Kidney capillary endothelial cell (primary cell): ENCODE measurements at places on chromosomes 12 and 14.

DNA sequence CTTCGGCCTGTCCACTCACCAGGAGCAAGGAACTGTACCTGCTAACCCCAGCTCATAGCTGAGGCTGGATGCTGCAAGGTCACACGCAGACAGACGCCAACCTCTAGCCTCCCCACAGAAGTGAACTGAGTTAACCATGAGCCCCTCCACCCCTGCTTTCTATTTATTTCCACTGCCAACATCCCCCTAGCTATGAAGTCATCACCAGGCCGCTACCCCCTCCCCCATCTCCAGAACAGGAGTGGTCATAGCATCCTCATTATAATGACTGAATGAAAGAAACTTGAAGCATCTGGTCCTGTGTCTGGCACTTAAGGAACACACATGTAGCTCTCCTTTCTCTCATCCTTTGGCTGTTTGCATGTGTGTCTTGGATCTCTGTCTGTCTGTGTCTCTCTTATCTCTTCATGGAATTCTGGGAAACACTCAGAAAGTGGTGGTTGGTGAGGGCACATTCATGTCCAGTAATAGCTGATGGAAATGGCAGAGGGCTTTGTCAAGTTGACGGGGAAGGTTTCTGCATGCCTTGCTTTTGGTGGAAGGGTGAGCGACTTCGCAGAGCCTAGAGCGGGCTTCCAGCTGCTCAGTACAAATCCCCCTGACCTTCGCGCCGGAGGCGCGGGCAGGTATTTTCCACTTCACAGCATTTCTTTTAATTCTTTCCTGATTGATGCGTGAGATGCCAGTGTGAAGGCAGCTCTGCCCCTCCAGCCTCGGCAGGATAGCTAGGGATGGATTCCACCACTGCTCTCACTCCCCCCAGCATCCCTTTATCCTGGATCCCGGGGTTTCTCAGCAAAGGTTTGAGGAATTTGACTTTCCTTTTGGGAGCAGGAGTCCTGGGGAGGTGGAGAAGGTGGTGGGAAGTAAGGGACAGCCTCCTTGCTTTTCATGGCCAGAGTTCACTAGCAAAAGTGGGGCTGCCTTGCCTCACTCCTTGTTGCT, 198.2 kb downstream of the CHST11 start:
- no peak for DNase-seq

GRCh38 chr14:94342334-94342934, 19.3 kb upstream of the SERPINA6 start:
- DNase-seq = peak; percentile 72

GRCh38 chr14:22488522-22489243, 100.3 kb downstream of the DAD1 start:
- no peak for DNase-seq

DNA sequence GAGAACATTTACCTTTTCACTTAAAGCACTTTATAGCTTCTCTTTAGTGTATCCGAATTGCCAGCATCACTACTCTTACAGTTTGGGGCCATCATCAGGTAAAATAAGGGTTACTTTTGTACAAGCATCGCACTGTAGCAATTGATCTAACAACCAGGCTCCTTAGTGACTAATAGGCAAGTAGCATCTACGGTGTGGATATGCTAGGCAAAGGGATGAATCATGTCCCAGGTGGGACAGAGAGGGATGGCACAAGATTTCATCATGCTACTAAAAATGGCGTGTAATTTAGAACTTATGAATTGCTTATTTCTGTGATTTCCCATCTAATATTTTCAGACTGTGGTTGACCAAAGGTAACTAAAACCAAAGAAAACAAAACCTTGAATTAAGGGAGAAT, 582.3 kb downstream of the KCNH5 start:
- DNase-seq = no peak

DNA sequence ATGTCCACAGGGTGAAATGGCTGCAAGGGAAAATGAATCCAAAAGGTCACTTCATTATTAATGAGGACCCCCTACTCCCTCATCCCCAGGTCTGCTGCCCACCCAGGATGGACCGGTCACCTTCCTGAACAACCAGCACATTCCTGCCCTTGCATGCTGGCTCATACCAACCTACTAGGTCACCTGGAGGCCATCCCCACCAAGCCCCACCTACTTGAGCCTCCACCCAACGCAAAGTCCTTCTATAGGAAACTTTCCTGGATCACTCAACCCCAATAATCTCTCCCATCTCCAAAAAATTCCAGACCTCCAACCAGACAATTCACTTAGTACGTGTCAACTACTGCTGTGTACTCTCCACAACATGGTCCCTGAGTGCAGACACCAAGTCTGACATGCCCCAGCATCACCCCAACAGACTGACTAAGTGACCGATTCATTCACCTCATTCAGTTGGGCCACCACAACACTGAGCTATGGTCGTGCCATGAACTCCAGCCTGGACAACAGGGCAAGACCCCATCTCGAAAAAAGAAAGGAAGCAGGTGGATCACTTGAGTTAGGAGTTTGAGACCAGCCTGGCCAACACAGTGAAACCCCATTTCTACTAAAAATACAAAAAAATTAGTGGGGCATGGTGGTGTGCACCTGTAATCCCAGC, 18.1 kb downstream of the CLMN start:
- no peak for DNase-seq

GRCh38 chr14:65482757-65483438, 70.4 kb downstream of the FUT8 start:
- no peak for DNase-seq

- no peak for DNase-seq
These were observed 46.7 kb downstream of the DAD1 start for GRCh38 chr14:22542360-22542759.

GRCh38 chr14:50800032-50800431, 30.9 kb downstream of the NIN start:
- no peak for DNase-seq

- DNase-seq = no peak
These were observed 111.1 kb upstream of the RAP1B start for GRCh38 chr12:68499616-68500015.

DNA sequence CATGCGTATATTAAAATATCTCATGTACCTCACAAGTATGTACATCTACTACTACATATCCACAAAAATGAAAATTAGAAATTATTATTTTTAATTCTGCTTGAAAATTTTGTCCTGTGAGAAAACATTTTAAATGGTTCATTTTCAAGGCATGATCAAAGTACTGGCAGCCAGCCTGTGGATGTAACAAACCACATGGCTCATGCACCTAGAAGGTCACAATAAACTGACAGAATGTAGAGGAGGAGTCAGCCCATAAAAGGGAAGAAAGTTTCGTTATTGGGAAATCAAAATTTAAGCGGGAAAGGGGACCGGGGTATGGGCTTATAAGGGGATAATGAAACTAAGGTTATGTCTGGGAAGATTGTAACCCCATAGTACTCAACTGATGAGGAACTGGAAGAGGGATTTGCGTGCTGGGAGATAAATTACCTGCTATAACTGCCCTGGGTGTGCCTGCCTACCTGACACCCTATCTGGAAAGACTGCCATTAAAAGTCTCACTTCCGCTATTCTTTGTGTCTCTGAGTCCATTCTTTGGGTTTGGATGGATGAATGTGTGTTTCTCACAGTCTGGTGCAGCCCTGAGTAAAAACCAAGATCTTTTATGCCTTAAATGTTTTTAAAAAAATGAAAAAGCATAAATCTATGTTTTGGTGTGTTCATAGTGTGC, 62.2 kb upstream of the PCED1B start:
- no peak for DNase-seq

GRCh38 chr12:3117591-3118015, 40.4 kb downstream of the TSPAN9 start:
- DNase-seq = no peak

DNA sequence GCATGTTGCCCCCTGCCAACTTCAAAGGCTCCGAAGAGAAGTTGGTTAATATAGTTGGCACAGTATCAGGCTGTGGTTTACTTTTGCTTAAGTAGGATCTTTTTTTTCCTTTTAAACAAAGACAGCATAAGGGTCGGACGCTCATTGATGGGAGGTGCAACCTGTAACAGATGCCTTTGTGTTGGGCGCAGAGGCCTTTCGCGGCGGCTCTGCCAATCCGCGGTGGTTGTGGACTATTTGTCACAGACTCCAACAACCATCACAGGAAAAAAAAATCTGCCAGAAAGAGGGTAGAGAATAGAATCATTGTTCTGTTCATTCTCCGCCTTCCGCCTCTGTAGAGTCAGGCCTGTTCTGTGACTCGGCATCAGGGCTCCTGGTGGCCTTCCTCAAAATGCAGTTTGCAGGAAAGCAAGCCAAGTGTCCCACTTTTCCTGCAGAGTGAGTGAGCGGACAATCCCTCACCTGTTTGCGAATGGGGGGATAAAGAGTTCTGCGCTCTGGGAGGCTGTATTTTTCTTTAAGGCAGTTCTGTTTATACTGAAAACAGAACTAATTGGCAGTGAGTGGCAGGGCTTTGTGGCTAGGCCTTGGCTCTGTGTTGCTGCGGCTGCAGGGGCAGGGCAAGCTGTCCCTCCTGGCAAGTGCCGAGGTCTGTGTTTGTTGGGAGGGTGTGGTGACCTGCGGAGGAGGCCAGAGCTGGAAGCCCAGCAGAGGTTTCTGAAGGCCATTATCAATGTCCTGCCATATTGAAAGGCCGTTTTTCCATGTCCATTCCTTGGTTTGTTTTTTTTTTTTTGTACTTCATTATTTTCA, 83.0 kb upstream of the PIWIL1 start:
- no peak for DNase-seq
